ENCODE measurements at places on chromosomes 3 and 15.

DNA sequence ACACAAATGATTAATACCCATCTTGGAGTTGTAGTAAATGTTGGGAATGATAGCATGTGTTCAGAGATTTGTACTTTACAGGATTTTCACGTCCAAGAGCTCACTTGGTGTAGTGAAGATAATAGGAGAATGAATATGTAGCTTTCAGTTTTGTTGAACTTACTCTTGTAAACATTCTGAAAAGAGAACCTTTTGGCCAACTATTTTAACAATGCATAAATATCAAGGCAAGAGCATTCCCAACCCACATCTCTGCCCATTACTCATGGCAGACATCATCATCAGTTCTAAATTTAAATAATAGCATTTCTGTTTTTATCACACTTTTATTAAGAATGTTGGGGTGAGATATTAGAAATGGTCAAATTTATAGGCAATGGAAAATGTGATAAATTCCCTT is 465.2 kb upstream of the TPRG1 start:
- DNase-seq: no peak

- DNase-seq: no peak
Measured at GRCh38 chr15:88792342-88793282, 10.6 kb upstream of the ACAN start.

GRCh38 chr3:190517687-190518086 is 3.8 kb downstream of the IL1RAP start:
- DNase-seq: no peak

- DNase-seq: no peak
Measured at GRCh38 chr3:182597621-182598041, 195.7 kb upstream of the ATP11B start.

- no peak for DNase-seq
Measured at GRCh38 chr15:90570643-90571042, 40.9 kb downstream of the CRTC3 start.

GRCh38 chr15:47506329-47507100 is 210.8 kb upstream of the SEMA6D start:
- no peak for DNase-seq

DNA sequence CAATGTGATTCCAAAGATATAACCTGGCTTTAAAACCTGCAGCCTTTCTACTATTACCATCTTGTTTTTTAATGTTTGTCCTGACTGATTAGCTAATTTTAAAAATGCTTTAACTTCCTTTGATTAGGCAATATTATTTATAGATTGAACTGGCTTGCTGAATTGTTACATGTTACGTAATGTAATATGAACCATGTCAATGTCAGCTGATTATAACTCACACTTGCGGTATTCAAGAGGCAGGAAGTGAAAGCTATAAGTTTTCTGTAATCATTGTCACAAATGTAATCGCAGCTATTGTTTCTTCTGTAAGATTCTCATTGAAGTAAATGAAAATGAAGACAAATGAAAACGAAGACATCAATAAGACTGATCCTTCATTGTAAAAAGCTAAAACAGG is 146.8 kb downstream of the ROBO2 start:
- no peak for DNase-seq

- no peak for DNase-seq
Measured at GRCh38 chr3:169264711-169265110, 398.8 kb downstream of the MECOM start.

DNA sequence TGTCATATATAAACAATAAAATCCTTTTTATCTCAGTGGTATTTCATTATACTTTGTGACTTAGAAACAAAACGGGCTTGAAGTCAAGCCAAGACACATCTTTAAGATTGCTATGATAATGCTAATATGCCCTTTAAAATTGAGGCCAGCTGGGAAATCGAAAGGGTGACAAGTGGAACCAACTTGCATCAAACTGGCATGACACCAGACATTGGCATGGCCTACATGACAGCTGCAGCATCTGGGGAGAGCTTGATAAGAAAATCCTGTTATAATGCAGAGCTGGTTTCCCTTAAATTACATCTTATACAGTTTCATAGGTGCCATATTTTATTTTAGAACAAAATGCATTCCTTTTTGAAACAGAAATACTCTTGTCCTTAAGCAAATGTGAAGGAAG is 325.2 kb downstream of the ZBBX start:
- DNase-seq: no peak
